RCC 7860 (cell line): ENCODE measurements at places on chromosomes 11 and 22.

GRCh38 chr11:46247090-46247489, 30.4 kb upstream of the CREB3L1 start:
- peak; percentile 63 for DNase-seq

DNA sequence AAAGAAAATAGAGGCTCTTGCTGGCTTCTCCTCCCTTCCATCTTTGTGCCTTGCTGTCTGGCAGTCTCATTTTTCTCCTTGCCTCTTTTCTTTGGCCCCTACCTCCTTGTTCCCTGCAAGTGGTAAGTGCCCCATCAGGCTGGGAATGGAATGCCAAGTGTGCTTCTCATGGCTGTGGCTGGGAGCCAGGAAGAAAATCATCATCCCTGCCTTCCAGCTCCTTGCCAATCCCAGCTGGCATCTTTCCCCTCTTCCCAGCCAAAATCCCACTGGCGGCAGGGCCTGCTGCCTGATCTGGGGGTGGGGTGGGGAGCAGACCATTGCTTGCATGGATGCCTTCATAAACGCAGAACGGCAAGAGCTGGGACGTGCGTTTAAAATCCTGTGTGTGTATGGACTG, 27.0 kb upstream of the SLC25A18 start:
- DNase-seq, result no peak

DNA sequence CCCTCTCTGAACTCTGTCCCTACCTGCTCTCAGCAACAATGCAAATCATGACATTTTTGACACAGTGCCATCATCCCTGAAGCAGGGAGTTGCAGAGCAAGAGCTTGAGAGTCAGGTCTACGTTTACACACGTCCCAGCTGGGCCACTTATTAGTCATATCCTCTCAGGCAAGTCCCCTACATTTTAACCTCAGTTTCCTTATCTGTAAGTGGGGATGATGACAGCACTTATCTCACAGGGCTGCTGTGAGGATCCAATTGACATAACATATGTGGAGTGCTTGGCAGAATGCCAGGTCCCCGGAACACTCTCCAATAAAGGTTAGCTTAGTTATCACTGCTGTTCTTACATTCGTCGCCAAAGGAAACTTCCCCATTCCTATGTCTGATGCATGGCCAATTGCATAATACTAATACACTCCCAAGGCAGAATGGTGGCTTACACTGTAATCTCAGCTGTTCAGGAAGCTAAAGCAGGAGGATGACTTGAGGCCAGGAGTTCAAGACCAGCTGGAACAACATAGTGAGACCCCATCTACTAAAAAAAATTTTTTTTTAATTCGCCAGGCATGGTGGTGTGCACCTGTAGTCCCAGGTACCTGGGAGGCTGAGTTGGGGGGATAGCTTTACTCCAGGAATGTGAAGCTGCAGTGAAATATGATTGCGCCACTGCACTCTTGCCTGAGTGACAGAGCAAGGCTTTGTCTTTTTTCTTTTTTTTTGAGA, 16.6 kb downstream of the ASCC2 start:
- DNase-seq, result peak; percentile 100

DNA sequence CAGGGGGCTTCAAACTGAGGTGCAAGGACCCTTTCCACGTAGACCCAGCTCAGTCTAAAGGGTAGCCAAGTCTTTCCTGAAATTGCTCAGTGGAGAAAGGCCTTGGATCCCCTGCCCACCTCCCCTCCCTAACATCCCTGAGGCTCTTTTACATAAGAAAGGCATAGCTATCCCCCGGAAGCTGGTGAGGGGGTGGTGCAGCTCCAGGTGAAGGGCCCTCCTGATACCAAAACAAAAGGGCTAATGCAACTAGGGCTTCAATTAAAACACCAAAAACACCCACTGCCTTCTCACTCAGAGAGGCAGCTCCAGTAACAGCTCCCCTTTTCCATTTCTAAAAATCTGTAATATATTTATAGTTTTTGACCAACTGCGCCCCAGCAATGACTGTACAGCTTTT, 5.8 kb downstream of the SHANK2 start:
- no peak for DNase-seq

- no peak for DNase-seq
These were observed 235.8 kb upstream of the CCDC90B start for GRCh38 chr11:83521647-83522596.

DNA sequence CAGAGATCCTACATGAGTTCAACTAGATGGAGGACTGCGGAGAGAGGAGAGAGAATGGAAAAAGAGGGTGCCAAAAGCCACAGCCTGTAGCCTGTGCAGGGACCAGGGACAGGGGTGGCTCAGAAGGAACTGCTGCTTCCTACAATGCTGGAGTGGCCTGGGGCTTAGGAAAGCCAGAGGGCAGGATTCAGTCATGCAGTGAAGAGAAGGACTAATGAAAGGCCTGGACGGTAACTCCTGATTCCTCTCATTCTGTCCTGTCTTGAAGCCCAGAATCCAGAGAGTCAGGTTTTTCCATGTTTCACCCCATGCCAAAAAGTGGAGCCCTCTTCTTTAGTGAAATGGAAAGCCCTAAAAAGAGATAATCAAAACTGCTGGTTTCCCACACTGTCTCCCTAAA, 48.4 kb upstream of the INCENP start:
- no peak for DNase-seq

GRCh38 chr11:129613071-129613470, 202.6 kb upstream of the TMEM45B start:
- DNase-seq, result no peak

GRCh38 chr11:80748207-80748925, 1307.5 kb upstream of the TENM4 start:
- DNase-seq, result no peak

- DNase-seq, result no peak
These were observed 46.8 kb downstream of the CEP164 start for GRCh38 chr11:117374316-117375055.

GRCh38 chr11:10653946-10654810, 39.4 kb downstream of the IRAG1 start:
- peak; percentile 13 for DNase-seq

GRCh38 chr22:32920734-32921133, 119.2 kb downstream of the TIMP3 start:
- no peak for DNase-seq

DNA sequence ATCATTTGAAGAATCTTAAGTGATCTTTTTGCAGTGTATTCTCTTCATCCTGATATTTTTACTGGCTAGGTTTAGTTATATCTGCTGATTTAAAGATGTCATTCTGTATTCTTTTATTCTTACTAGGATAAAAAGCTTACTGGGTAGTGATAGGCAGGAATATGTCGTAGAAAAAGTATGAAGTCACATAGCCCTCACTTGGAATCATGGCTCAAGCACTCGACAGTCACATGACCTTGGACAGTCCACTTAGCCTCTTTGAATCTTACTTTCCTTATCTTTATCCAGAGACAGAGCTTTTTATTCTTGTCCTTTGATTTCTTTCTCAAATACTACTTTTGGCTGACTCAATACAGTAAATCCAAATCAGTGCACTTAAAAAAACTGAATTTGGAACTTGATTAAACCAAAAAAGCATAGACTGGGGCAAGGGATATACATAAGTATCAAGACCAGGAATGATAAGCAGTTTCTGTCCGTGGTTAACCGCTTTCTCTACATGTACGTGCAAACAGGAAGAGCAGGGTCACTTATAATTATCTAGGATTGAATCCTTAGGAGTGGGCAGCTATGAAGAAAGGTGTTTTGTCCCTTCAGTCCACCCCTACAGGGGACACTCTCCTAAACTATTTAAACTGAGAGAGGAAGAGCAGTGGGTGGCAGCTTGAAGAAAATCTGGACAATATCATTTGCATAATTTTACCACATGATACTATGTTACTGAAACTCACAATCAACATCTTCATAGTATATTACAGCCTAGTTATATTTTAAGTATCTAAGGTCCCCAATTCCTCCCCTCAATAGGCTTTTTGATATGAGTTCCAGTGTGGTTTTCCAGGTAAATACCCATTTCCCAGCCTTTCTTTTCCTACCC, 8.0 kb downstream of the MMP7 start:
- DNase-seq, result no peak

GRCh38 chr22:45125188-45125587, 38.5 kb upstream of the NUP50 start:
- no peak for DNase-seq

GRCh38 chr11:46668480-46669085, 31.8 kb downstream of the ARHGAP1 start:
- no peak for DNase-seq
